ENCODE measurements at places on chromosomes 3 and 15. TPM values are rescaled to one million over a fixed set of nuclear protein-coding genes. Genes with fewer than 3 reads are reported as not detected.
A peak's percentile ranks its signal among the peaks of the same experiment; 100 is the strongest.

- no peak overlapping the region for H3K27ac ChIP-seq
- H3K36me3 ChIP-seq, result peaks cover 12% of the 10 kb centered on the region
- no peak for DNase-seq
- H3K4me3 ChIP-seq, result no peak overlapping the region
Observed at GRCh38 chr15:84611631-84612030, 10.8 kb downstream of the ZSCAN2 start.

DNA sequence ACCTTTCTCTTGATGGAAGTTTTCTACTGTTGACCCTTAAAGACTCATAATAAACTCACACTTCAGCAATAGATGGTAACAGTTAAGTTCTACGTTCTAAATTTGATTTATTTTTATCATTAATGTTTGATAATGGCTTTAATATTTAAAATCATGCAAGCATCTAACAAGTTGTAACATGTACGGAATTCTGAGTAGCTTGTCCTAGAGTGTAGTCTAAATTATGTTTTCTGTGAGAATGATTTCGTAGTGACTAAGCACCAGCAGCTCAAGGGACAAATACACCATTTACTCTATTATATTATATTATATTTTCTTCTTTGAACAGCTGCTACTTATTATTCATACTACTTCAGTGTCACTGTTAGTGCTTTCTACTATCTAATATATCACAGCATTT lies 345.6 kb downstream of the NLGN1 start:
- H3K27ac ChIP-seq, result no peak overlapping the region
- no peak overlapping the region for H3K4me3 ChIP-seq
- peaks cover 34% of the 10 kb centered on the region for H3K4me1 ChIP-seq
- DNase-seq, result no peak
- H3K27me3 ChIP-seq, result no peaks in the 10 kb centered on the region

- H3K36me3 ChIP-seq, result peaks cover 12% of the 10 kb centered on the region
- H3K4me1 ChIP-seq, result peaks cover 3% of the 10 kb centered on the region
- no peak for DNase-seq
- no peaks in the 10 kb centered on the region for H3K27me3 ChIP-seq
- H3K4me3 ChIP-seq, result no peak overlapping the region
- no peak overlapping the region for H3K27ac ChIP-seq
Observed at GRCh38 chr3:16304061-16305010, 39.3 kb downstream of the OXNAD1 start.

- H3K27me3 ChIP-seq, result no peaks in the 10 kb centered on the region
- no peaks in the 10 kb centered on the region for H3K36me3 ChIP-seq
- peaks cover 21% of the 10 kb centered on the region for H3K4me1 ChIP-seq
- no peak overlapping the region for H3K27ac ChIP-seq
- no peak for DNase-seq
Observed at GRCh38 chr3:66554178-66554577, 53.4 kb upstream of the LRIG1 start.

DNA sequence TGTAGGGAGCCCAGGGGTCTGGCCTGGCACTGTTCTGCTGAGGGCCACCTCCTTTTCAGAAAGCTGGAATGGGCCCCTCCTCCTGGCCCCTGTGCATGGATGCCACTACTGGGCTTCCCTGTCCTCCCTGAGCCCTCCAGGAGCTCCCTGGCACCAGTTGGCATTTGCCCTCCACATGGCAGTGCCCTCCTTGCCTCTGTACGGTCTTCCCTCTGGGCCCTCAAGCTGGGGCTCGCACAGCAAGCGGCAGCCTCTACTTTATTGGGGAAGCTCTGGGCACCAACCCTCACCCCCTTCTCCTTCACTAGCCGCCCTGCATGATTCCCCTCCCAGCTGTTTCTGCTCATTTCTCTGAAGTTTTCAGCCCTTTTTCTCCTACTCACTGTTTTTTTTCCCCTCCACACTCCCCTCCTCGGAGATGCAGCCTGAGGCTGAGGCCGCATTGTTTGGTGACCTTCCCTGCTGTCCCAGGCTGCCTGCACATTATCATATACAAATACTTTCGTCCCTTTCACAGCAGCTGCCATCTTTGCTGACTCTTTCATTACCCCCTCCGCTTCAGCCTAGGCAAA lies 127.3 kb downstream of the EEFSEC start:
- peaks cover 4% of the 10 kb centered on the region for H3K36me3 ChIP-seq
- peaks cover 41% of the 10 kb centered on the region for H3K4me1 ChIP-seq
- DNase-seq, result peak; percentile 56

DNA sequence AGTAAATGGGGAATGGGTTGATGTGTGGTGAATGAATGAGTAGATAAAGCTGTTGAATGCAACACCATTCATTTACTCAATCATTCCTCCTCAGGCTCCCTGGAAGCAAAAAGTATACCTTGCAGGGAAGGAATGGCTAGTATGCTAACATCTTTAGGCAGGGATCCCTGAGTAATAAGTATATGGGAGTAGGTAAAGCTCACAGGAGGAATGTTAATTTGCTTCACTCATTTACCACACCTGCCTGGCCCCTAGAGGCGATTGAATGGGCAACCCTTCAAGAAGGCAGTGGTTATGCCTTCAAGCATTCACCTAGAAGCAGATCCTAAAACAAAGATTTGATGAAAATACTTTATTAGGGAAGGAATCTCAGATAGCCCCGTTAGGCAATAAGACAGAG lies 208.7 kb upstream of the GADL1 start:
- no peaks in the 10 kb centered on the region for H3K27me3 ChIP-seq
- DNase-seq, result no peak
- H3K4me1 ChIP-seq, result peaks cover 12% of the 10 kb centered on the region
- no peaks in the 10 kb centered on the region for H3K36me3 ChIP-seq

SI gene
- not detected for total RNA-seq

TRPM1 gene
- not detected for total RNA-seq

IGSF10 gene
- total RNA-seq, result 0.10 TPM
